Breast epithelium (tissue), 4 donors: ENCODE measurements at places on chromosomes 3 and 15. TPM values are rescaled to one million over a fixed set of nuclear protein-coding genes. Genes with fewer than 3 reads are reported as not detected.

DNA sequence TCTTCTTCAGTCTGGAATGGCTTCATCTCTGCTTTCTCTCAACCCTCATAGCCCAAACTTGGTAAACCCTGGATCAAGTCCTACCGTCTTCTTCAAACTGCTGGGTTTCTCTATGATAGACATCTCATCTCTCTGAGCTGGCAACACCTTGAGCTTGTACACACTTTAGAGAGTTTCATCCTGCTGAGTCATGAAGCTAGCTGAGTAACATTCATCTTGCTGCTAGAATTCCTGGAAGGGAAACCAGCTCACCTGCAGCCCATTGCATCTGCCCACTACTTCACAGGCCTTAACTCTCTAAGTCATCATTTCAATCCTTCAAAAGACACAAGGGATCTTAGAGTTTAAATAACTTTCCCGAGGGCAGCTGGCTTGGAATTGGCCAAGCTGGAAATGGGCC is 175.5 kb upstream of the RORA start:
- H3K36me3 ChIP-seq: no peaks in the 10 kb centered on the region
- DNase-seq: no peak
- H3K4me3 ChIP-seq: no peak overlapping the region
- no peaks in the 10 kb centered on the region for H3K4me1 ChIP-seq

Gene CNTN3
- total RNA-seq: 3.7 TPM

Gene CPB1
- total RNA-seq: 33.8 TPM

Gene TXNRD3
- 11.8 TPM for total RNA-seq
